ENCODE measurements at places on chromosomes 1 and 21.

DNA sequence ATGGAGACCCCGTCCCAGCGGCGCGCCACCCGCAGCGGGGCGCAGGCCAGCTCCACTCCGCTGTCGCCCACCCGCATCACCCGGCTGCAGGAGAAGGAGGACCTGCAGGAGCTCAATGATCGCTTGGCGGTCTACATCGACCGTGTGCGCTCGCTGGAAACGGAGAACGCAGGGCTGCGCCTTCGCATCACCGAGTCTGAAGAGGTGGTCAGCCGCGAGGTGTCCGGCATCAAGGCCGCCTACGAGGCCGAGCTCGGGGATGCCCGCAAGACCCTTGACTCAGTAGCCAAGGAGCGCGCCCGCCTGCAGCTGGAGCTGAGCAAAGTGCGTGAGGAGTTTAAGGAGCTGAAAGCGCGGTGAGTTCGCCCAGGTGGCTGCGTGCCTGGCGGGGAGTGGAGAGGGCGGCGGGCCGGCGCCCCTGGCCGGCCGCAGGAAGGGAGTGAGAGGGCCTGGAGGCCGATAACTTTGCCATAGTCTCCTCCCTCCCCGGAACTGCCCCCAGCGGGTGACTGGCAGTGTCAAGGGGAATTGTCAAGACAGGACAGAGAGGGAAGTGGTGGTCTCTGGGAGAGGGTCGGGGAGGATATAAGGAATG, 505 bp downstream of the LMNA start:
- no peak for DNase-seq

DNA sequence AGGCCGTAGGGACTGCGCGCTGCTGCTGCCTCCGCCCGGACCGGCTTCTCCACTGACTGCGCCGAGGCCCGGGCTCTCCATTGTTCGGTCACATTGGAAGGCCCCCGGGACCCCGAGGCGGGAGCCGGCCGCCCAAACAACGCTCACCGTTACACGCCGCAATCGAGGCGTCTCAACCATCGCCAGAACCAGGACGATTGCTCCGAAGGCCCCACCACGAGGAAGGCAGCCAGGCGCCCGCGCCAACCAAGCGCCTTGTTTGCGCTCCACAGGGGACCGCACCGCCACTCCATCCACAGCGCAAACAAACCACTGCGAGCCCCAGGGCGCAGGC, 595 bp downstream of the GLUL start:
- no peak for DNase-seq

- no peak for DNase-seq
Measured at GRCh38 chr1:173038875-173039554, 11.7 kb downstream of the TNFSF18 start.

GRCh38 chr1:25580927-25581326, 35.7 kb upstream of the MAN1C1 start:
- no peak for DNase-seq

DNA sequence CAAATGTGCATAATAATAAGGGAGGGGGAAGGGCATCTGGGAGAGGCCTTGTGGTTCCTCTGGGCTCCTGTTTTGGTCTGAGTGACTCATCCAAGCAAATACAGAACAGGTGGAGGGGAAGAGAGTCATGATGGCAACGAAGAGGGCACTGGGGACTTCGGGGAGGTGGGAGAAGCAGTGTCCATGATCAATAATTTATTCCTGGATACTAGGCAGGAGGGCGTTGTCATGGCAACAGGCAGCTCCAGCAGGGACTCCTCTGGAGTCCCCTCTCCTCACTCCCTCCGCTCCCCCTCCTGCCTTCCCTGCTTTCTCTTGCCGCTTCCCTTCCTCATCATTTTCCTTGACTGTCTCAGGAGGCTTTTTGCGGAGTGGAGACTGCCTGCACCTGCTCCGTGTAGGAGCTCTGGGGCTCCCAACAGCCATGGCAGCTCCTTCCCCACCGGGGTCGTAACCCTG, 12.3 kb upstream of the NFASC start:
- no peak for DNase-seq

GRCh38 chr21:46117586-46118315, 19.8 kb downstream of the COL6A2 start:
- no peak for DNase-seq

- no peak for DNase-seq
Measured at GRCh38 chr21:15638856-15639549, 90.8 kb upstream of the USP25 start.

DNA sequence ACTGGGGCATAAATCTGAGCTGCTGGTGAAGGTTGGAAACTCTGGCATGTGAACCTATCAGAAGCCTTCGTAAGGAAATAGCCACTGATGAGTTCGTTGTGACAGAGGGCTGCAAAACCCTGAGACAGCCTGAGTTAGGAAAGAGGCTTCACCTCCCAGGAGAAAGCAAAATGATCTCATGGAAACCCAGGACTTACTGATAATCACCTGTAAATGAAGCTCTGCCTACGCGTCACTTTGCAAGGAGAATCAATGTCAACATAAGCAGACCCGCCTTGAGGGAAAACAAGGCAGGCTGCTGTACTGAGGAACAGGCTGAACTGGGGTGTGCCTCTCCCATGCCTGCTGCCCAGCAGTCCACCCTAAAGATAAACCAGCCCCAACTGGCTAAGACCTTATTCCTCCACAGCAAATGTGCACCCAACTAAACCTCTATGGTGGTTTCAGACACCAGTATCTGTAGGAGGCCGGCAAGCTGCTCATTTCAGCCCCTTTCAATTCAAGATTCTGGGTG, 46.8 kb upstream of the SLC44A3 start:
- DNase-seq: no peak

GRCh38 chr1:211478376-211478775, 13.6 kb downstream of the RD3 start:
- DNase-seq: no peak

- no peak for DNase-seq
Measured at GRCh38 chr1:213759359-213760181, 228.2 kb upstream of the PROX1 start.

DNA sequence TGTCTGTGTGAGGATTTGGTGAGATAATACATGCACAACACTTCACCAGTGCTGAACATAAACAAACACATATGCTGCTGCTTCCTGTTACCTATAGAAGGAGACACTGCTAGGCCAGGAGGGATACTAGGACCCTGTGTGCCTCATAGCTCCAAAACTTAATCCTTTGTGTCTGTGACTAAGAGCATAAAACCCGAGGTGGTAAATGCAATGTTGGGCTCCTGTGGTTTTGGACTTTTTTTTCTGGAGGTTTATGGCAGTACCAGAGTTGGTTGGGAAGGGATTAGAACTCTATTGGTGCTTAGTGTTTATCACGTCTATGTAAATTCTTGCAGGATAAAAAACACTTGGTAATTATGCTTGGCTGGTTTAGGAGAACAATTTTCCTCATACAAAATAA, 122.9 kb downstream of the NUF2 start:
- DNase-seq: no peak

DNA sequence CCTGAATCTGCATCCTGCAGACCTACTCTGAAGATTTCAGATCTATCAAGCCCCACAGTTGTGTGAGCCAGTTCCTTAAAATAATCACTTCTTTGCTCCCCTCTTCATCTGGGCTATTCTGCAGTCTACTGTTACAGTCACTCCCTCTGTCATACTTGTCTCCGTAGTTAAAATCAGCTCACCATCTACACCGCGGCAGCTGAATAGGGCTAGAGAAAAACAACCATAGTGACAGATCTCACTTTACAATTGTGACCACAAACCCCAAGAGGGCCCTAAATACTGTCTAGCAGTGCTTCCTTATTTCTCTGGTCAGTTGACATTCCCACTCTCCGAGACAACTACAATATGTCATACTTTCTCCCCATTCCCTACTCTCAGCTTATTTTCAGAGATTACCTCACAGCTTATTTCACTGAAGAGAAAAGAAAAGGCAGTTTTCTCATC, 12.9 kb downstream of the DESI2 start:
- peak; percentile 13 for DNase-seq

- no peak for DNase-seq
Measured at GRCh38 chr21:19540287-19540686, 1136.7 kb upstream of the TMPRSS15 start.

- DNase-seq: peak; percentile 54
Measured at GRCh38 chr1:208132287-208132882, 111.8 kb downstream of the PLXNA2 start.

- DNase-seq: no peak
Measured at GRCh38 chr1:170623171-170623570, 40.8 kb upstream of the PRRX1 start.

- no peak for DNase-seq
Measured at GRCh38 chr1:178774263-178774662, 49.2 kb downstream of the RALGPS2 start.

GRCh38 chr1:176199707-176200106, 7.4 kb downstream of the COP1 start:
- no peak for DNase-seq

- DNase-seq: no peak
Measured at GRCh38 chr21:39390212-39390765, 41.4 kb upstream of the HMGN1 start.

- DNase-seq: no peak
Measured at GRCh38 chr1:113002297-113002696, 46.3 kb upstream of the SLC16A1 start.

DNA sequence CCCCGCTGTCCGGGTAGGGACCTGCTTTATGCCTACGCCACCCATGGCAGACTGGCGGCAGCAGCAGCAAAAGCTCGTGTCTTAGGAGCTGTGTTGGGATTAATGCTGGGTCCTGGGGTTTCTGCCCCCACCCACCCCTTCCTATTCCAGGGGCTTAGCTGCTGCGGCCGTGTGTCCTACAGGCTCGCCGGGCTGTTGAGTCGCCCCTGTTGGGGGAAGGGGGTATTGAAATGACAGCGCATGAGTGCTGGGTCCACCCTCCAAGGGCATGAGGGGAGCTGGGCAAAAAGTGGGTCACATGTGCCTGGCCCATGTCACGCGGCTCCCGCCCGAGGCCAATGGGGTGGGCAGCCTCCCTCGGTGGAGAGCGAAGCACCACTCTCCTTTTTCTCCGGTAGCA, 118.3 kb upstream of the COL6A1 start:
- DNase-seq: no peak

- DNase-seq: no peak
Measured at GRCh38 chr1:11944358-11944931, 9.9 kb downstream of the PLOD1 start.

- DNase-seq: no peak
Measured at GRCh38 chr1:160446945-160447600, 46.7 kb downstream of the VANGL2 start.

DNA sequence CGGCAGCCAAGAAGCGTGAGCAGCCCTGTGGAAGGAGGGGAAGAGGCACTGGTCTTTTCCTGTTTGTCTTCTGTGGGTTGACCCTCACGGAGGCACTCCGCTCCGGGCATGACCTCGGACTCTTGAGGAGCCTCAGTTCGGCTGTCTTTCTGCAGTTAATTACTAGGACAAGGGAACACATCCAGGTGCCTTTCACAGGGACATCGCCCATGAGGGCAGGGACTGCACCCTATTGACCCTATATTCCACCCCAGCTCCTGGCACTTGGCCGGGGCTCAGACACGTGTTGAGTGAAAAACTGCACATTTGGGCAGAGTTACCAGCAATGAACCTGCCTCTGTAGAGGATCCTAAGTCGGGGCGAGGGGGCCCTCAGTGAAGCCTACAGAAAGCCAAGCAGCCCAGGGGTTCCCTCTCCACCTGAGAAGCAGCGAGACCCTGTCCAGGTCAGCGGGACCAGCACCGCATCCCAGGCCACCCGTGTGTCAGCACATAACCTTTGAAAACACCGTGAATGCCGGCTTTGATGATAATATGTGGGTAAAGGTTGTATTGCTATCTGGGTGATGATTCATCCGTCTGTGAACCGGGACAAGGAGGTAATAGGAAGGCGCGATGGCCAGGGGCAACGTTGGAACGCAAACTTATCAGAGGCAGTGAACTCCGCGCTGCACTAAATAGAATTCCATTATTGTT, 161.4 kb upstream of the ARHGEF16 start:
- DNase-seq: no peak

DNA sequence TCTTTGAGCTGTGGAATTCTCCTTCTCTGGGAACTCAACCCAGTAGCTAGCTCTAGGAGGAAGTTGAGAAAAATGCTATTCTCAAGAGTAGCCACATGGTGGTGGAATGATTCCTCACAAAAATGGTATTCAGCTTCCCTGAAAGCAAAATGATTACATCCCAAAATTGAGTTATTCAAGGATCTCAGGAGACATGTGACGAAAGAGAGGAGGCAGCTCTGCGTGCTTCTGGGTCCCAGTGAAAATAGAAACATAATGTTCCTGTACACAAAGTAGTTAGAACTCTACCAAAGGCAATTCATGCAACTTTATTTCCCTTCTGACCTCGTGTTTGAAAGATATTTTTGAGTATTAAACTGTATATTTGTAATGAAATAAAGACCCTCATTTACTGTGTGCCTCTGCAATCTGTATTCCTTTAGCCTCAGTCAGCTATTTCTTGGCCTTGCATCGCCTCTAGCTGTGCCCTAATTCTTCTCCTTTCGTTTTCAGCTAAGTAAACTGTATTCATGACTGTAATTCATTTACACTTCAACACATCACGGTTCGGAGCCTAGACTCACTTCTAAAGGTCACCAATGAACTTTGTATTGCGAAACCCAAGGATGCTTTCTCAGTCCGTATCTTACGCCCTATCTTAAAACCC, 167.3 kb downstream of the FASLG start:
- DNase-seq: peak; percentile 11

- DNase-seq: no peak
Measured at GRCh38 chr1:160718210-160718609, 6.6 kb upstream of the CD48 start.
